NCI-H187 (cell line): ENCODE measurements at places on chromosomes 3 and 15.

DNA sequence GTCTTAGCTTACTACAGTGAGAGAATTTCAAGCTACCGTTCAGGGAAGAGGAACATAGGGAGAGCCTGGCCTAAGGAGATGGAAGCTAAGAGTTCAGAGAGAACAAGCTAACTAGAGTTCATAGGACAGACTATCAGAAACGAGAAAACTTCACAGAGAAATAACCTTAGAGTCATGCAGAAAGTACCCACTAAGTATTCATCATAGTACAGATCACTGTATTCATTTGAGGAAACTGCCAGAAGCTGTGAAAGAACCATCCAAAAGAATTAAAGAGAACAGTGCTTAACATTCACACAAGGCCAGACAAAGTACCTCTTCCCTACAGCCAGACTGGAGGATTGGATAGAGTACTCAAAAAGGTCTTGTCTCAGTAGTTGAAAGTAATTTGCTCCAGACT lies 15.2 kb upstream of the GBE1 start:
- no peak for DNase-seq

DNA sequence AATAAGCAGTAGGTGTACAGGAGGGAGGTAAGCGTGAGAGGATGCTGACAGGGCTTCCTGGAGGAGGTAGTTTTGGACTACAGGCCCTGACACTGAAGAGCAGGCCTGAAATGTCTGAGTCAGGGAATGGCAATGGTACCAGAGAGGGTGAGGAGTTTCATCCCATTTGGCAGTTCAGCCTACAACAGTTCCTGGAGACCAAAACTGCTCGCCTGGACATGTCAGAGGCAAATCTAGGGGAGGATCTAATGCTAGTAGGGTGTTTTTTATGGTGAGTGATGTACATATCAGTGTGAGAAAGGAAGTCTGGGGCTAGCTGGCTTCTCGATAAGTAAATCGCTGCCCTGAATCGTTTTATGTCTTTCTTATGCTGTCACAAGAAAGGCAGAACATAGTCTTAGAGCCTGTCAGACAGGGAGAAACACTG lies 13.8 kb upstream of the TNFSF10 start:
- DNase-seq, result no peak

DNA sequence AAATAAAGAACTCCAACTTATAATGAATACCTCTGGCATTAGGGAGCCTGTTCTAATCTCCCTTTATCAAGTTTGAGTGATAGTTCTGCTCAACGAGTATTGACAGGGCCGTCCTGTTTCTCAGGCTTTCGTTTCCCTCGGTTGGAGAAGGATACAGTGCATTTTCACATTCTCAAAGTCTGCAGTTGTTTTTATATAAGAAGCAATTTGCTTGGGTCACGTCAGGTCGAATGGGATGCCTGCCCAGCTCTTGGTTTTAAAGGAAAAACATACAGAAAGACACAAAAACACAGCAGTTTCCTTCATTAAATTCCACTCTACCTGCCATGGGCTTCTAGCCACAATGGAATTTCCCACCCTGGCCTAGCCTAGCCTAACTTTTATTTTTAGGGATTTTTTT lies 366.3 kb downstream of the TIGIT start:
- no peak for DNase-seq

DNA sequence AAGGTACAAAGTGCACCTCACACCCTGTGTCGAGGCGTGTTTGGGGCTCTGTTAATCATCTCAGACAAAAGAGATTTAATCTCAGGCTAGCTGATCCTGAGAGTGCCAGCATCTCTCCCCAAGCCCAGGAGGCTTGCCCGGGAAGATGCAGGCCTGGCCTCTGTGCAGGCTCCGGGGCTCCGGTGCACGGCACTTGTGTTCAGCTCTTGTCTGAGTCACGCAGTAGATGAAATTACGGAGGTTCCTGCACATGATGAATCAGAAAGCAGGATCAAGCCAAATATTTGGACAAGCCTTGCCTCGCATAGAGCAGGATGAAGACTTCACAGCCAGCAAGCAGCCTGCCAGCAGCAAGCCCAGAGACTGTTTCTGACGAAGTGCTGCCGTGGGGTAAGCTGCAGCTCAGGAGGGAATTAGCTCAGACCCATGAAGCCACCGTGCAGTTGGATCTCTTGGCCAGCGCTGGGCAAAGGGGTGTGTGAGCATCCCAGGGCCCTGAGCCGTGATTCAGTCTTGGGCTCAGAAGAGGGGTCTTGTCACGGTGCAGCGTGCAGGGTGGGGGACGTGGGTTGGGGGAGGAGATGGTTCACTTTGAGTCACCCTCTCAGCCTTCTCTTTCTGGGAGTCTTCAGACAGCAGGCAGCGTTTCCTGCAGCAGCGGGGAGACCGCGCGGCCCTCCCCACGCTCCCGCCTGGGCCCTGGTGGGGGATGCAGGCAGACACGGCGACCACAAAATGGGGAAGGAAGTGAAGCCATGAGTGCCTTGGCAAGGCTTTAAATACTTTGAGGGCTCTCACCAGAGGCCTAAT lies 89.2 kb upstream of the MEF2A start:
- DNase-seq, result no peak

GRCh38 chr15:48392356-48392755 lies 61.1 kb downstream of the DUT start:
- no peak for DNase-seq

- DNase-seq, result peak; percentile 36
These were observed 6.7 kb upstream of the CCR1 start for GRCh38 chr3:46214751-46215352.

- no peak for DNase-seq
These were observed 34.0 kb downstream of the PXK start for GRCh38 chr3:58366699-58367098.

- DNase-seq, result no peak
These were observed 1.5 kb downstream of the MSL2 start for GRCh38 chr3:136194409-136195257.

- DNase-seq, result no peak
These were observed 5.5 kb downstream of the GFM1 start for GRCh38 chr3:158649791-158650190.

DNA sequence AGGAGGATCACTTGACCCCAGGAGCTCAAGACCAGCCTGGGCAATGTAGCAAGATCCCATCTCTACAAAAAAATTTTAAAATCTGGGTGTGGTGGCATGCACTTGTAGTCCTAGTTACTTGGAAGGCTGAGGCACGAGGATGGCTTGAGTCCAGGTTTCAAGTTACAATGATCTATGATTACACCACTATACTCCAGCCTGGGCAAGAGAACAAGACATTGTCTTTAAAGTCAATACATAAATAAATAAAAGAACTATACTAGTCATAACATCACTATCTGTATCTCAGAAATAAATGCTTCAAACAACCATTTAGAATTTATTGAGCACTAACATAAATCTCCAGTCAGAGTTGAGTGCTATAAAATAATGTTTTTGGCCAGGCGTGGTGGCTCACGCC lies 8.5 kb upstream of the PHLDB2 start:
- DNase-seq, result no peak

DNA sequence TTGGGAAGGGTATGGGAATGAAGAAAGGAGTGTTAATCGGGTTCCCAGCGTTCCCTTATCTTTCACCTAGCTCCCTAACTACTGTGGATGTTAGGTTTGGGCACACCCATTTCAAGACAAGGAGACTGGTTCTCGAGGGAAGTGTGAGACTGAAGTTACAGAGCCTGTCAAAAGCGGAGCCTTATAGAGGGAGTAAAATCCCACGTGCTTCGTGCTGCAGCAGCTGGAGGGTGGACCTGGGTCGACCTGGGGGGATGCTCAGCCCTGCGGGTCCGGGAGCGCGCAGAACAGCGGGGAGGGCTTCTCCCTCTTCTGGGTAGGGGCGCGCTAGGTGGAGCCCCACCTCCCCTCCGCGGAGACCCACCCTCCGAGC lies 314 bp upstream of the TMED3 start:
- DNase-seq, result no peak

DNA sequence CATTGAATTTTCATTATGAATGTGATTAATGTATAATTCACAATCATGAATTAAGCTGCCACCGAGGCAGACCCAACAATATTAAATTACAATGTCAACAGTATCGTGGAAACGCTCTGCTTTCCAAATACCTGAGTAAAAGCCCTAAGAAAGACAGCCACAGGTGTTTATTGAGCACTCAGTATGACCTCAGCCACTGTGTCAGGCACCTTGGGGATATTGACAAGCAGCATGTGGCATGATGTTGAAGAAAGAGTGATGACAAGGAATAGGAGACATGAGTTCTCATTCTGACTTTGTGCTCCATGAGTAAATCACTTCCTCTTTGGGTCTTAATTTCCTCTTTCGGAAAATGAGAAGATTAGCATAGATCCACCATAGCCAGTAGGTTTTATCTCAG lies 12.8 kb downstream of the C2CD4A start:
- DNase-seq, result no peak

GRCh38 chr3:197525706-197526105 lies 30.1 kb downstream of the BDH1 start:
- DNase-seq, result no peak

DNA sequence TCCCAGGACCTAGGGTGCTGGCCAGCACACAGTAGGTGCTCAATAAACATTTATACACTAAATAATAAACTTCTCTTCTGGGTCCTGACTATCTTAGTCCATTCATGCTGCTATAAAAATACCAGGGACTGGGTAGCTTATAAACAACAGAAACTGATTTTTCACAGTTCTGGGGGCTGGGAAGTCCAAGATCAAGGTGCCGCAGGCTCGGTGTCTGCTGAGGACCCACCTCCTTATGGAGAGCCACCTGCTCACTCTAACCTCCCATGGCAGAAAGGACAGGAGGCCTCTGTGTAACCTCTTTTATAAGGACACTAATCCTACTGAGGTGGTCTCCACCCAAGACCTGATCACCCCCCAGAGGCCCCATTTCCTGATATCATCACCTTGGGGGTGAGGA lies 114.4 kb upstream of the IQSEC1 start:
- no peak for DNase-seq

- no peak for DNase-seq
These were observed 22.7 kb downstream of the NIPA2 start for GRCh38 chr15:22861161-22861560.

- no peak for DNase-seq
These were observed 11.5 kb downstream of the HEMK1 start for GRCh38 chr3:50580683-50581458.

DNA sequence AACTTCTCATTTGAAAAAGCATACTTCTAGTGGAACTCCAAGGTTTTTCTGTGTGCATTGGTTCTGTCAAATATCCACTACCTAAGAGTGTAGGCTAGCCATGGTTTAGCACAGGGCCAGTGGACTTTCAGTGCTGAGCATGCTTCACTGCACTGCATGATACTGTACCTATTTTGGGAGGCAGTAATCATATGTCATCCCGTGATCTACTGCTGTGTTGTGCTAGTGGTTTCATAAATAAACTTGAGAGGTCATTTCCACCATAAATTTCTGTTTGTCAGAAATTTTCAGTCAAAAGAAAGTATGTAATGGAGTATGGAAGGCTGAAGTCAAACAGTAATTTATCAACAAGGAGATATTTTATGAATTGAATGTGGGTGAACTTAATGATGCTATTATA lies 203.6 kb downstream of the ROBO1 start:
- no peak for DNase-seq

GRCh38 chr3:54819946-54820345 lies 107.9 kb downstream of the LRTM1 start:
- DNase-seq, result no peak

DNA sequence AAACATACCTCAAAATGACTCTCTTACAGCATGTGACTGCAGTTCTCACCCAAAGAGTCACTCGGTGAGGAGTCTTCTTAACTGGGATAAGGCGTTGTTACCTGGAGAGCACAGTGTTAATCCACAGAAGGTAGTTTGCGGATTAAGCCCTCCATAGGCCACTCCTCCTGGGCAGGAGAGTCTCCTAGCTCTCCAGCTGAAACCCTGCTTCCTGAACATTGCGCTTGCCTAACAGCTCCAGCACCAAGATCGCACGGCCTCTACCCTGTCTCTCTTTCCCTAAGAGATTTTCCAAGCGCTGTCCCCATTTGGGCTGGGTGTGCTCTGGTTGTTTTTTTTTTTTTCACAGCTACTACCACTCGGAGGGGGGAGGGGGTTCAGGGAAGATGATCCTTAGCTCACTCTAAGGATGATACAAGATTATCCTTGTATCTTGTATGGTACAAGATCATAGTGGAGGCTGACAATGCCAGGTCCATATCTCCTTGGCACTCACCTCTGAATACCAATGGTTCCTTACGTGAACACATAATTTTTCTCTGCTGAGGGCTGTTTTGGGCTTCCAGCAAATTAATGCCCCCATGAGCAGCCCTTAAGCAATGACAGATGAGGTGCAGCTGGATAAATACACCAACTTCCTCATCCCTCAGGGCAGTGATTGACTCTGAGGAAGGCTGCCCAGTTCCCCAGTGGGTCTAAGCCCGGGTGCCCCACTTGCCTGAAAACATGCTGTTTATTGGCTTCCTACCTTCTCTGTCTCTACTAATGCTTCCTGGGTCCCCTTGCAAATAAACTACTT lies 185.2 kb upstream of the TSC22D2 start:
- DNase-seq, result no peak

GRCh38 chr3:100029689-100030088 lies 84.6 kb downstream of the FILIP1L start:
- no peak for DNase-seq

- no peak for DNase-seq
These were observed 647 bp downstream of the HMG20A start for GRCh38 chr15:77421370-77421700.

GRCh38 chr3:51706788-51707731 lies at the start of gene GRM2:
Gene GRM2, plus strand, starts transcription at chr3:51707068. Its CDS starts 1,916 bp downstream, at chr3:51708984.
- no peak for DNase-seq

DNA sequence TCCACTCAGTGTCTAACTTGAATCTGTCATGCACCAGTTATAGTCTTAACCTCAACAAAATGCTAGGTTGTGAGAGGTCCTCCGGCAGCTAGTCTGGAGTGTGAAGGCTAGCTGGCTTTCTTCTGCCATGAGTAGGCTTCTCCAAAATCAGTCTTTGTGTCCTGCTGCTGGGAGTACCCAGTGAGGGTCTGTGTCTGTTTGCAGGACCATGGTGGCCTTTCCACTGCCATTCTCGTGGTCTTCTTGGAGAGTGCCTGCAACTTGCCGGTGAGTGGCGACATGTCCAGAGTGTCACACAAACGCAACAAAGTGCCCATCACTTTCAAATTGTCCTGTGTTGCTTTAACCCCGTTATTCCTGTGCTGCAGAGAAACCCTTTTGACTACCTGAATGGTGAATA lies 34.0 kb downstream of the ESYT3 start:
- no peak for DNase-seq

- no peak for DNase-seq
These were observed 168.7 kb downstream of the POTEB3 start for GRCh38 chr15:21271566-21271965.

DNA sequence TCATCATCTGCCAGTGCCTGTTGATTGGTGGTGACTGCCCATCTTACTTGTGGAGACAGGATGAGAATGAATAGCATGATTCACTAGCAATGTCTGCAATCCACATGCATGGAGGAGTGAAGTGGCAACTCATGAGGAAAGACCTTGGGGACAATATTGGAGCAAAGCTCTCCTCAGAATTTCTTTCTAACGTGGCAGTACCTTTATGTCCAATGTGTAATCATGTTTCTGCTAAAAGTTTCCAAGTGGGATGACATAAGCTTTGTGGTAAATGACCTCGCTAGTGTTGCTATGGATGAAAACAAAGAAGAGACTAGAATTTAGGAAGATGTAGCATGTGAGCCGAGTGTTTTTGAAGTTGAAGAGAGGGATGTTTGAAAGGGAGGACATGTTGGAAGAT lies 117.8 kb downstream of the CPNE4 start:
- no peak for DNase-seq

GRCh38 chr15:55403531-55403930 lies 4.6 kb downstream of the CCPG1 start:
- DNase-seq, result no peak

- DNase-seq, result no peak
These were observed 101.5 kb upstream of the CBLB start for GRCh38 chr3:105970283-105970682.
